ENCODE measurements at places on chromosomes 16 and 17.

GRCh38 chr17:60989379-60989778 is 311.7 kb downstream of the BCAS3 start:
- no peak for DNase-seq

GRCh38 chr17:27466743-27467375 is 10.6 kb downstream of the KSR1 start:
- no peak for DNase-seq

DNA sequence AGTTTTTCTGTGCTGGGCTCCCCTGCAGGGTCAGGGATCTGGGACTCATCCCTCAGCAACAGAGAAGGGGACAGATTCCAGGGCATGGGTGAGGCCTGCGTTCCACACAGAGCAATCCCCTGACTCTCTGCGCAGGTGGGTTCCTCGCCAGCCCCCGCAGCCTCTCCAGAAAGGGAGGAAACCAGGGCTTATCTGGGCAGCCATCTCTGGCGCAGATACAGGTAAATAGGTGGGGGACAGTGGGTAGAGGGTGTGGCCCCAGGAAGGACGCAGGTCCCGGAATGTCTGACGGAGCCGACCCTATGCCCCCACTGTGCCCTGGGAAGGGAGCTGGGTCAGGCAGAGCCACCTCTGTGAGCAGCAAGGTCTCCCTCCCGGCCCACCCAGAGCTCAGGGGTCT is 23.2 kb downstream of the PIEZO1 start:
- no peak for DNase-seq

DNA sequence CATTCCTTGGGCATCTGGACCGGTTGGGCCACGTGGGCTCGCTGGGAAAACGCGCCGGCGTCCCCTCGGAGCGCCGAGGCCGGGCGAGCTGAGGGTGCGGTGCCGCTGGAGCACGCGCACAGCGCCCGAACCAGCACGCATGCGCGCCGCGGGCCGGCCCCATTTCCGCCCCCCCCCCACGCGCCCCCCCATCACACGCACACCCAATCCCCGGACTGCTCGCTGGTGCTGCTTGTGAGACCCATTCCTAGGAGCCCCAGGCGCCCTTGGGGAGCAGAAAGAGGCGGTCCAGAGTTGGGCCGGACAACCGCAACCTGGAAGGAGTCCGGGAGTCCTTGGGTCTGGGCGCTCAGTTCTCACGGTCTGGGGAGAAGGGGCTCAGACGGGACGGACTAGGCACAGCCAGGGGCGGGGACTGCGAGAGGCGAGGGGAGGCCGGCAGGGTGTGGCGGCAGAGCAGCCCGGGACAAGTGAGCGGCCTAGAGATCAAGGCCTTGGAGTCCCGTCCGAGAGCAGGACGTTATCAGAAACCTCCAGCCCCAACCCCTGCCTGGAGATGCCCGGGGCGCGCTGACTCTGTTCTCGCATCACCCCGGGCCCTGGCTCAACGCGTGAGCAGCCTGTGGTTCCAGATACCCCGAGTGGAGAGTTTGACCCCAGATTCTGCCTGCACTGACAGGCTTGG is 6.0 kb upstream of the CBX8 start:
- DNase-seq: peak; percentile 38

GRCh38 chr17:48625495-48626244 is 488 bp downstream of the HOXB9 start:
- DNase-seq: peak; percentile 84

DNA sequence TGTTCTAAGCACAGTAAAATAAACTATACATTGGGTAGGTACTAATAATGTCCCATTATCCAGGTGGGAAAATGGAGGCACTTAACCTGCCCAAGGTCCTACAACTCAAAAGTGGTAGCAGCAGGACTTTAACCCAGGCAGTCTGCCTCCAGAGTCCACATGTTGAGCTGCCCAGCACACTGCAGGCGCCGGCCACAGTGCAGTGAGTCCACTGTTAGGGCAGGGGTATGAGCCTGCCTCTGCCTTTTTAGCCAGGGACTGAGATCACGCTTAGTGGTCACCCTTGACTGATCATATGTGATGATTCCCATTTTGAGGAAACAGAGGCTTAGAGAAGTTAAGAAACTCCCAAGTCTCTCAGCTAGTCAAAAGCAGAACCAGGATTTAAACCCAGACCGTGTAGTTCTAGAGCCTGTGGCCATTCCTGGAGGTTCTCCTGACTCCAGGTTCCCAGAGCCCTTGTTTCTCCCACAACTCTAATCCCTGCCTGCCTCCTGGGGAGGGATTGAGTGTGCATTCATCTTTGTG is 8.4 kb downstream of the CES1 start:
- no peak for DNase-seq

GRCh38 chr17:28760601-28761562 is 17.1 kb downstream of the TRAF4 start:
- no peak for DNase-seq

All from right kidney (tissue), 9 donors.